ENCODE measurements at places on chromosomes 12 and 14. TPM values are rescaled to one million over a fixed set of nuclear protein-coding genes. Genes with fewer than 3 reads are reported as not detected.

GALNT8 gene
- not detected for total RNA-seq

KRT79 gene
- not detected for total RNA-seq

BLTP3B gene
- 22.2 TPM for total RNA-seq

NKX2-1 gene
- total RNA-seq, result not detected

RFX4 gene
- not detected for total RNA-seq

SLC5A8 gene
- not detected for total RNA-seq

FAM222A gene
- total RNA-seq, result 0.64 TPM

Data from cardiac ventricle fibroblast (primary cell).